ENCODE measurements at places on chromosomes 3 and 15.

DNA sequence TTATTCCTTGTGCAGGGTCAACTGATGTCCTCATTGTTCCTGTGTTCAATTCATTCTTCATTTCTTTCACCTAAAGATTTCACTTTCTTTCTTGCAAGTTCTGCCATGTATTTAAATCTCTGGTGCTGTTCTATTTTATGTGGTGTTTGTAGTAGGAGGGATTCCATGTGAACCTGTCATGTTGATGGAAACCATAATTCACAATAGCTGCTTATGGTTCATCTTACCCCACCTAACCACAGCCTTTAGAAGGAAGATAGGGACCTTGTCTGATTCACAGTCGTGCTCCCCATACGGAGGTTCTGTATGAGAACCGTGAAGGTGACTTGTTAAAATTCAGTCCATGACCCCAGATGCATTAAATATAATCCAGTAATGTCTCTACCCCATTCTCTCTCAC is 21.9 kb downstream of the SLCO2A1 start:
- DNase-seq = no peak

DNA sequence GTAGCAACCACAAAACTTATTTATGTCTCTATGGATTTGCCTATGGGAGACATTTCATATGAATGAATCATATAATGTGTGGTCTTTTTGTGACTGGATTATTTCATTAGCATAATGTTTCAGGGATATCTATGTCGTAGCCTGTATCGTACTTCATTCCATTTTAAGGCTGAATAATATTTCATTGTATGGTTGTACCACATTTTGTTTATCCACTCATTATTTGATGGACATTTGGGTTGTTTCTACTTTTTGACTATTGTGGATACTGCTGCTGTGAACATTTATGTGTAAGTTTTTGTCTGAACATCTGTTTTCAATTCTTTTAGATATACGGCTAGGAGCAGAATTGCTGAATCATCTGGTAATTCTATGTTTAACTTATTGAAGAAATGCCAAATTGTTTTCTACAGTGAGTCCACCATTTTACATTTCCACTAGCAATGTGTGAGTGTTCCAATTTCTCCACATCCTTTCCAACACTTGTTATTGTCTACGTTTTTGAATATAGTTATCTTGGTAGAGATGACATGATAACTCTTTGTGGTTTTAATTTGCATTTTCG is 134.4 kb upstream of the DAZL start:
- DNase-seq = no peak

DNA sequence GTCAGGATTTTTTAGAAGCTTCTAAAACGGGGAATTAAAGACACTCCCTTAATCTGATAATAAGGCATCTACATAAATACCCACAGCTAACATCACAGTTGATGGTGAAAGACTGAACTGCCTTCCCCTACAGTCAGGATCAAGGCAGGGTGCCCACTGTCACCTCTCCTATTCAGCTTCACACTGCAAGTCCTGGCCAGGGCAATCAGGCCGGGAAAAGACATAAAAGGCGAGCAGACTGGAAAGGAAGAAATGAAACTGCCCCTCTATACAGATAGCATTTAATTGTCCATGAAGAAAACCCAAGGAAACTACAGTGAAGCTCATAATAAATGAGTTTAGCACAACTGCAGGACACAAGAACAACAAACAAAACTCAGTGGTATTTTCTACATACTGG is 61.7 kb downstream of the HERC2 start:
- DNase-seq = no peak

DNA sequence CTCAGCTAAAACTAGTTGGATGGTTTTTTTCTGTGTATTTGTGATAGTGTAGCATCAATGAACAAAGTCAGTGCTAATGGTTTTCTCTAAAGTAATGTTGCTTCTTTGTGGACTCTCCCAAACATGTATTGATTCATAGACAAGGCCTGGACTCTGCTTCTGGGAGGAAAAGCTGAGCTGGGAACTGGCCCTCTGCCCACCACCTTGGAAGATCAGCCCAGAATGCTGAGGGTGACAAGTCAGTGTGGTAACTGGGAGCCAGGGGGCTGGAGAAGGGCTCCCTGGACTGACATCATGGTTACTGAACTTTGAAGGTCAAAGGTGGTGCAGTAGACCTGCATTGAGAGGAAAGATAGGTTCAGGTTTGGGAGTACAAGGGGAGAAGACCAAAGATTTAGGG is 3.0 kb downstream of the ARHGAP31 start:
- DNase-seq = no peak

DNA sequence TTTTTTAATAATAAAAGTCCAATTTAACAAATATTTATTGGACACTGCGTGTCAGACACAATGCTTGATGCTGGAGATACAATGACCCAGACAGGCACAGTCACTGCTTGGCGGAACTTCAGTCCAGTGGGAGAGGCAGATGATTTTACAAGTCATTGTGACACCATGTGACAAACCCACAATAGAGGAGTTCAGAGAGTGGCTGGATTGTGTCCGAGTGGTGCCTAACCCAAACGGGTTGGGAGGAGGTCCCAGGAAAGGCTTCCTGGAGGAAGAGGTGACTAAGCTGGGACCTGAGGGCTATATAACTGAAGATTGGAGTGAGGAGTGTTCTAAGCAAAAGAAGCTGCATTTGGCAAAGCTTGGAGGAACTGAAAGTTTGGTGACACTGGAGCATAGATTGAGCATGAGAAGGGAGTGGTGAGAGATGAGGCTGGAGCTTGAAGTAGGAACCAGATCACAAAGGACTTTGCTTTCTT is 41.4 kb downstream of the CRTC3 start:
- DNase-seq = no peak

GRCh38 chr3:43704697-43705096 is 14.0 kb downstream of the ABHD5 start:
- no peak for DNase-seq

GRCh38 chr3:59364496-59364895 is 314.7 kb upstream of the CFAP20DC start:
- DNase-seq = no peak

GRCh38 chr3:102036017-102036416 is 186.7 kb downstream of the NFKBIZ start:
- no peak for DNase-seq

- DNase-seq = no peak
Observed at GRCh38 chr3:141403576-141403975, 35.3 kb downstream of the ZBTB38 start.

- no peak for DNase-seq
Observed at GRCh38 chr3:32423956-32424557, 32.4 kb downstream of the CMTM7 start.
